Stimulated activated CD8-positive, alpha-beta memory T cell treated with anti-CD3 and anti-CD28 coated beads, Interleukin-7, amount 100 ng/mL, for 1 hour (primary cell): ENCODE measurements at places on chromosomes 12 and 14.

GRCh38 chr14:35355981-35356841 lies 48.3 kb downstream of the NFKBIA start:
- DNase-seq, result no peak

- DNase-seq, result no peak
Observed at GRCh38 chr14:50395448-50395847, 1.2 kb downstream of the CDKL1 start.

DNA sequence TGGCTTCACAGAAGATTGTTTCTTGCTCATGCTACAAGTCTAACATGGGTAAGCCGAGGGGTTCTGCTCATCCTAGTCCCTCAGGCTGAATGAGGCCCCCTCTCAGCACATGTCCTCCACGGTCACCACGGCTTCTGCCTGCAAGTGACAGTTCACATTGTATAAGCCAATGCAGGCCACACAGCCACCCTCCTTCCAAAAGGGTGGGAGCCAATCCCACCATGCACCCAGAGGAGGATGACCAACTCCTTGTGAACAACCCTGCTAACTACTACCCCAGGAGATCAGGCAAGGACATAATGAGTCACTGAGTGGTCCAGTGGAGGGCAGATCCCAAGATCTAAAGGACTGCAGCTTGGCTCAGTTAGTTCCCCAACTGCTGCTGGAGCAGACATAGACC lies 6.1 kb downstream of the SPRING1 start:
- no peak for DNase-seq

GRCh38 chr12:76556368-76556767 lies 3.2 kb downstream of the OSBPL8 start:
- no peak for DNase-seq

- no peak for DNase-seq
Observed at GRCh38 chr12:94299846-94300245, 151.5 kb downstream of the PLXNC1 start.

GRCh38 chr12:89476232-89476631 lies 48.4 kb downstream of the GALNT4 start:
- no peak for DNase-seq

DNA sequence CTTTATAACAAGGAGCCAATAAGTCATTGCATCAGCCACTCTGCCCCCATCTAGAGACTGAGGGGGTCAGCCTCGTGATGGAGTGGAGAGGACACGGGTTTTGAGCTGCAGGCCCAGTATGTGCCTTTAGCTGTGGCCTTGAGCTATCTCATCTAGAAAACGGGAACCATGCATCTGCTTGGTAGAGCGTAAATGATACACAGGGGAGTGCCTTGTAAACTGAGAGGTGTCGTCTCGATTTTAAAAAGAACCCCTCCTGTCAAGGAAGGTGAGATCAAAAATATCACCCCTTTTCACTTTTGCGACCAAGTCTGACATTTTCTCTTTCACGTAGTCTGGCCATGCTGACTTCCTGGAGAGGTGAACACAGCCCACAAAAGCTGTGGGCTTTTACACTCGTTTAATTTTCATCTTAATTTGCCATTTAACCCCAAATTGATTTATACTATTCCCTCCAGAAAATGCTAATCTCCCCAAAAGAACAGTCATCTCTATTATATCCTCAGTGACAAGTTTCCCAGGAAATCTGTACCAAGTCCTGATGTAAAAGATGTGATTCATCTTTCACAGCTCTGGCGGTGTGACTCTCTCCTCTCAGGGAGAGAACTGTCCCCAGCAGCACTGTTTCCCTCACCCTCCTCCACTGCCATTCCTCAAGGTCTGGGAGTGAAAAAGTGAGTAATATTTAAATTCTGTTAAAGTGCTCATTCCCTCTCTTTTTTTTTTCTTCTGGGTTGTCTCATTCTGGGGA lies 30.6 kb downstream of the VCPKMT start:
- no peak for DNase-seq

GRCh38 chr12:108914121-108914531 lies 34.2 kb downstream of the DAO start:
- no peak for DNase-seq

- no peak for DNase-seq
Observed at GRCh38 chr14:99562856-99563748, 40.9 kb downstream of the CCDC85C start.

GRCh38 chr14:81406863-81407262 lies 6.7 kb upstream of the STON2 start:
- no peak for DNase-seq

DNA sequence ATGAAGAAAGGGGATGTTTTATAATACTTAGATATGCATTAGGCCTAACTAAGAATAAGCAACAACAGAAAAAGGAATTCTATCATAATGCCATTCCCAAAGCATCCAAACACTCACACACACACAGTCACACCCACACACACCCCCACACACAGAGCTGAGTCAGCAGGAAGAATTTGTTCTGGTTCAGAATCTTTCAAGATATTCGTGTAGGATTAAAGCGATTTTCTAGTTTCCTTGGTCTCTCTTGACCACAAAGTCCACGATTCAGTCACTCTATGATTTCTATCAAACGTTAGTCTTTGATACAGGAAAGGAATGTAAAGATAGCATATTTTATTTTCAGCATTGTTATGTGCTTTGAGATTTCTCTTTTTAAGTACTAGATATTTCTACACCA lies 382.6 kb upstream of the DCN start:
- no peak for DNase-seq

- DNase-seq, result no peak
Observed at GRCh38 chr12:132333273-132333672, 3.9 kb upstream of the GALNT9 start.

DNA sequence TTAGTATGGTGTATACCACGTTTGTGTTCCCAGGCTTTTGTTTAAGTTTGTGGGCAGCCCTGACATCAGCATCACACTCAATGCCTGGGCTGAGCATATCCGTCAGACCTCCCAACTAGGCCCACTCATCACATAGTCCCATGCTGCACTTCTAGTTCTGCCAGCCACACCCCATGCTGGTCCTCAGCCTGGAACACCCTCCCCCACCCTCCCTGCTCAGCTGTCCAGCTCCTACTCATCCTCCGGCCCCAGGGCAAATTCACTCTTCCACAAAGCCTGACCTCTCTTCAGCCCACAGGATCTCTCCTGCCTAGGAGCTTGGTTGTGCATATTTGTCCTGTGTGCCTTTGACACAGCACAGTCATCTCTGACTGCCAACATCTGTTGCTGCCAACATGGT lies 3.9 kb upstream of the ENDOU start:
- DNase-seq, result no peak

DNA sequence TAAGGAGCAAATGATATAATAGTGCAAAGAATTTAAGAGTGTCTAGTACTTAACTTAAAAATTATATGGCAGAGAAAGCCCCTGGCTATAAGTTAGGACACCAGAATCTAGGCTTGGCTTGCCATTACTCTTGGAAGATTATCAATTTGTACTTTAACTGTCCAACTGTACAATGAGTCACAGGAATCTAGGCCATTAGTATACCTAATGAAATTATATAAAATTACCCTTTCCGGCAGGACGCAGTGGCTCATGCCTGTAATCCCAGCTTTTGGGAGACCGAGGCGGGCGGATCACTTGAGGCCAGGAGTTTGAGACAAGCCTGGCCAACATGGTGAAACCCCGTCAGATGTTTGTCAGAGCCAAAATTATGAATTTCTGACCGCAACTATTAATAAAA lies 691 bp upstream of the OR6S1 start:
- no peak for DNase-seq

DNA sequence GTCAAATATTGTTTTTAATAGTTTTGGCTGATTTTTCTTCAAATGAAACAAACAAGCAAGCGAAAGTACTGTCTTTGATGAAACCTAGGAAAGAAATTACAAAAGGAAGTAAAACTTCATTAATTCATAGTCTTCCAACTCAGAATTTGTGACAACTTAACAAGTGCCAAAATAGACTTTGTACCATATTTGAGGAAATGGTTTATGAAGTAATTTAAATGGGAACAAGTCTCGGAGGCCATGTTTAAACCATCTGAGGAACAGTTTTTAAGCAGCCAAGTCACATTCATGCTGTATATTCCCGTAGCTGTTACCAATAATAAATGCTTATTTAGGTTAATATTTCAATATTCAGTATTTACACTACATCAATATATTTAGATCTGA lies 745 bp upstream of the ARHGDIB start:
- DNase-seq, result no peak

GRCh38 chr12:127172861-127173260 lies 1094.1 kb upstream of the TMEM132C start:
- no peak for DNase-seq

DNA sequence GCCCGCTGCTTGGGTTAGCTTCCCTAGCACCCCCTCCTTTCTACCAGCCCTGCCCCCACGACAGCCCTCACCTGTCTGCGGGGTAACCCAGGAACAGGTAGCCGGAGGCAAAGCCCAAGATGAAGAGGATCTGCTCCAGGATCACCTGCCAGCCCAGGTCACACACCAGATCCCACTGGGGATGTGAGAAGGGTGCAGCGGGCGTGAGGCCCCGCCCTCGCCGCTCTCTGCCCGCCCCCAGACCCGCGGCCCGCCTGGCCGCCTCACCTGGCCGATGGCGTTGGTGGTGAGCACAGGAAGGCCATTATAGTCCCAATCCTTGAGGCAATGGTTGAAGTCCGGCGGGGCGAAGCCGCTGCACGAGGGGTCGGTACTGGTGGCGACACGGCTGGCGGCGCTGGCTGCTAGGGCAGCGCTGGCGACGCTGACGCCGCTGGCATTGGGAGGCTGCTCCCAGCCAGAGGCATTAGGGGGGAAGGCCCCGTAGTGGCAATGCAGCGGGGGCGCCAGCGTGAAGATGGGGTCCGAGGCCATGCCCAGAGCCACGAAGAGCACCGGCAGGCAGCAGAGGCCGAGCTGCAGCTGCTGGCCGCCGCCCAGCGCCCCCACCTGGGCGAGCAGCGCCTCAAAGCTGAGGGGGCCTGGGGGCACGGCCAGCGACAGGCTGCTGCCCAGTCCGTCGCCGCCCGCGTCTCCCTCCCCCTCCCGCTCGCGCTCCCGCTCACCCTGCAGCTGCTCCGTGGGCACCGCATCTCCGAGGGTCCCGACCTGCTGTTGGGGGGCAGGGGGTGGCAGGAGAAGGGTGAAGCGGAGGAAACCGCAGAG lies 794 bp downstream of the SLC22A17 start:
- DNase-seq, result no peak

- no peak for DNase-seq
Observed at GRCh38 chr14:24416254-24416931, 13.1 kb downstream of the CBLN3 start.

DNA sequence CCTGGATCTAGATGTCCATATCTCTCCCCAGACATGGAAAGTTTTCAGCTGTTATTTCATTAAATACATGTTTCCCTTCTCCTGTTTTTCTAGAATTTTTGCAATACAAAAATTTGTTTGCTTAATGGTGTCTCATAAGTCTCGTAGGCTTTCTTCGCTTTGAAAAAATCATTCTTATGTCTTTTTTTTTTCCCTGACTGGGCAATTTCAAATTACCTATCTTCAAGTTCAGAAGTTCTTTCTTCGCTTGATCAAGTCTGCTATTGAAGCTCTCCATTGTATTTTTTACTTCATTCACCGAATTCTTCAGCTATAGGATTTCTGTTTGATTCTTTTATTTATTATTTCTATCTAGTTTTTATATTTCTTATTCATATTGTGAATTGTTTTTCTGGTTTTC lies 130.2 kb upstream of the WSCD2 start:
- DNase-seq, result no peak

DNA sequence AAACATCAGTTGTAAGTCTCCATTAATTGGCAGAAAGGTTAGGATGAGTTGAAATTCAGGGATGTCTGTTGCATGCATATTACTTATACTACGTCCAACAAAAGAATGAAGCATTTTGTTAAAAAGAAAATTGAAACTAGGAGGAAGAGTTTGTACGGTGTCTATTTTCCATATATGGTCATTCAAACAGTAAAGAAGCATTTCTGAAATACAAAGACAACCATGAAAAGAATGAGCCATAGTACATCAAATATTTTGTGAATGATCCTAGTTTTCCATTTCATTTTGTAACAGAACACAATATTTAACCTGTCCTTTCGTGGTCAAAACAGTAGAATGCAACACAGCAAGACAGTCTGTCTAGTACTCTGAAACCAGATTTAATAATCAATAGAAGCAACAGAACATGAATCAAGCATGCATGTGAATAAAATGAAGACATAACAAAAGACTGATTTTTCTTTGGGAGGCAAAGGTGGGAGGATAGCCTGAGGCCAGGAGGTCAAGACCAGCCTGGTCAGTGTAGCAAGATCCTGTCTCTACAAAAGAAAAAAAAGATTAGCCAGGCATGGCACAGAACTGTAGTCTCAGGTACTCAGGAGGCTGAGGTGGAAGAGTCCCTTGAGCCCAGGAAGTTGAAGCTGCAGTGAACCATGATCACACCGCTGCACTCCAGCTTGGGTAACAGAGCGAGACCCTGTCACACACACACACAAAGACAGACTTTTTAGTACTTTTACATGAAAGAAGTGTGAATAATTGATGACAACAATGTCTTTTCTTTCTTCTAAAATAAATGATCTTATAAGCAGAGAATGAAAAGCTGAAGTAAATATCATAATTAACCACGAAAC lies 156.0 kb downstream of the LRIG3 start:
- no peak for DNase-seq

GRCh38 chr14:61749867-61750266 lies 12.4 kb upstream of the SNAPC1 start:
- DNase-seq, result no peak

GRCh38 chr12:76920172-76921099 lies 41.6 kb upstream of the CSRP2 start:
- no peak for DNase-seq

GRCh38 chr12:38123566-38124246 lies 192.9 kb upstream of the ALG10B start:
- no peak for DNase-seq

GRCh38 chr14:78451319-78451695 lies 281.1 kb downstream of the NRXN3 start:
- no peak for DNase-seq
